ENCODE measurements at places on chromosomes 2 and 18.

DNA sequence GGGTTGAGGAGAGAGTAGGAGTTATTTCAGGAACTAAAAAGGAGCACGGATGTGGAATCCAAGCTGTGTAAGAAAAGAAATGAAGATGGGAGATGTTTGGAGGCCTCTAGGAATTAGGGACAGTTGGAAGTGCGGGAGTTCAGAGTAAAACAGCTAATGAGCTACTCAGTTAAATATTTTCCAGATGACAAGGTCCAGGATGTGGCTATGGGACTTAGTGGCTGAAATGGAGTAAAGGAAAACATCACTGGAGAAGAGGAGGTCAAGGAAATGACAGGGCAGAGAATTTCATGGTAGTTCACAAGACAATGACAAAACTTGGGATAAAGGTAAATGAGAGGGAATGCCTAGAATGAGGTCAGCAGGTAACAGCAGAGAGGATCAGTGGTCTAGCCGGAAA, 13.0 kb downstream of the GPR155 start:
- DNase-seq = no peak

- DNase-seq = no peak
Measured at GRCh38 chr2:196183528-196184231, 12.3 kb upstream of the STK17B start.

- no peak for DNase-seq
Measured at GRCh38 chr2:45699032-45699658, 47.7 kb downstream of the PRKCE start.

DNA sequence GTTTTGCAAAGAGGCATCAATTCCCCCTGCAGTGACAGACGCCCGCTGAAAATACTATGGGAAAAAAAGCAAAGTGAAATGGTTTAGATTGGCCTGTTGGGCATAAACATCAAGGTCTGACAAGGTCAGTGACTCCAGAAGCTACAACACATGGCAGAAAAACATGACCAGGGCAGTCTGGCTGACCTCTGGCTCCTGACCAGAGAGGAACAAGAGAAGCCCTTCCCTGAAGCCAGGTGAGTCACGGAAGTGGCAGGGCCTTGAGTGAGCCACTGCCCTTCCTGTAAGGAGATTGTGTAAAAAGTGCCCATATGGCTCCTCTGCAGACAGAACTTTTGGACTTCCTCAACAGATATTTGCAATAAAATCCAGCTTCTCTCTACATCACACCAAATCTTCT, 72.0 kb downstream of the DNER start:
- DNase-seq = no peak

GRCh38 chr18:7789856-7790552, 222.9 kb downstream of the PTPRM start:
- DNase-seq = peak; percentile 30
